Uterus (tissue), 4 donors: ENCODE measurements at places on chromosomes 13 and 19.
A peak's percentile ranks its signal among the peaks of the same experiment; 100 is the strongest.

GRCh38 chr19:5024282-5024681, 55.4 kb downstream of the KDM4B start:
- DNase-seq, result no peak

- no peak for DNase-seq
These were observed 915 bp upstream of the GRWD1 start for GRCh38 chr19:48444936-48445200.

- no peak for DNase-seq
These were observed 60.5 kb downstream of the SERP2 start for GRCh38 chr13:44433863-44434765.

DNA sequence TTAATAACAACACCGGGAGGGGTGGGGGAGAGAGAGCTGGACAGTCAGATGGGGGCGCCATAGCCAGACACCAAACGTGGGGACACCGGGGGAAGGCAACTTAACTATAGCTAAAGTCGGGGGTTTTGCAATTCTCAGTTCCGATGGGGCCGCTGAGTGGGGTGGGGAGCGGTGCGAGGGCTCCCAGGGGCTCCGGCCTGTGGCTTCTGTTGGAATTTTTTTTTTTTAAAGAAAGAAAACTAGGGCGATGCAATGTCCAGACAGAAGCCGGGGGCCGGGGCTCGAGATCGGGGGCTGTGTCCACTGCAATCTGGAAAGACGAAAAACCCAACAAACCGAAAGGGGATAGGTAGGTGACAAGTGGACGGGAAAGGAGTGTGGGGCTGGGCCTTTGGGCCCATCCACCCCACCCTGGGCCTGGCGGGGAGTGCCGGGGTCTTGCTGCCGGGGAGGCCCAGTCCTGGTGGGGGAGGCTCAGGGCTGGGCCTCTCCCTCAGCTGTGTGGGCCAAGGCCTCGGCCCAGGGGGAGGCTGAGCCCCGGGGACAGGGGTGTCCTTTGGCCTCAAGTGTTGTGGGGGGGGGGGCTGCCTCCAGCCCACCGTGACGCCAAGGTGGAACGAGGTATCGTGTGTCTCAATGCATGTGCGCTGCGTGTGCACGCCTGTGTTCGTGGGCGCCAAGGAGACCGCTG, 17.3 kb downstream of the PRKCSH start:
- no peak for DNase-seq

DNA sequence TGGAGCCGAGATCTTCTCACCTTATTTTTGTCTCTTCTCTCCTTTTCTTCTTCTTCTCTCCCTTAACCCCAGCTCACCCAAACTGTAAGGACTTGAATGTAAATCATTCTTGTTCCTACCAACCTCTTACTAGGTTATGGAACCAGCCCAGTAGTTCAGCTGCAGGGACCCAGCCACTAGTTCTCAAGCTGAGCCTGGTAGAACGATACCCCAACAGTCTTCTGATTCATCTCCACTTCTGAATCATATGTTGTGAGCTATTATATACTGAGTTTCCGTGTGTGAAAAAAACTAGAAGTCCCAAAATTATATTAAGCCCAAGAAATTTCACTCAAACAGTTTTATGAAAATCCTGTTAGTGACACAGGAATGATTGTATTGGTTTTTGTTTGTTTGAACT, 67.7 kb downstream of the DCT start:
- DNase-seq, result no peak

GRCh38 chr13:49622174-49622946, 5.9 kb upstream of the ARL11 start:
- no peak for DNase-seq

DNA sequence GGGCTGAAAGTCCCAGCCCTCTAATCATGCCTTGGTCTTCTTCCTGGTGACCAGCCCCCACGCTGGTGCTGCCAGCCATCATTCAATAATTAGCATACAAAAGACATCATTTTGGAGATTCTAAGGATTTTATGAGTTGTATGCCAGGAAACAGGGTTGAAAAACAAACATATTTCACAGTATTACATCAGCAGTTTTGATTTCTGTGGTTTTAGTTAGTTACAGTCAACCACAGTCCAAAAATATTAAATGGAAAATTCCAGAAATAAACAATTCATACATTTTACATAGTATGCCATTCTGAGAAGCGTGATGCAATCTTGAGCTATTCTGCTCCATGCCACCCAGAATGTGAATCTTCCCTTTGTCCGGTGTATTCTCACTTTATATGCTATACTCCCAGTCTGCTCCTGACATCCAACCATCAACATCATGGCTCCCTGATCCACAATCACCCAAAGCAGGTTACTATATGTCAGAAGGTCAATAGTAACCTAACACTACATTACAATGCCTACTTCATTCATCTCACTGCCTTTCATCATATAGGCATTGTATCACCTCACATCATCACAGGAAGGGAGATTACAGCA, 49.2 kb downstream of the STOML3 start:
- no peak for DNase-seq

GRCh38 chr19:492091-492531, 4.2 kb upstream of the MADCAM1 start:
- DNase-seq, result no peak

- DNase-seq, result no peak
These were observed 16.9 kb upstream of the F2RL3 start for GRCh38 chr19:16871871-16872270.

DNA sequence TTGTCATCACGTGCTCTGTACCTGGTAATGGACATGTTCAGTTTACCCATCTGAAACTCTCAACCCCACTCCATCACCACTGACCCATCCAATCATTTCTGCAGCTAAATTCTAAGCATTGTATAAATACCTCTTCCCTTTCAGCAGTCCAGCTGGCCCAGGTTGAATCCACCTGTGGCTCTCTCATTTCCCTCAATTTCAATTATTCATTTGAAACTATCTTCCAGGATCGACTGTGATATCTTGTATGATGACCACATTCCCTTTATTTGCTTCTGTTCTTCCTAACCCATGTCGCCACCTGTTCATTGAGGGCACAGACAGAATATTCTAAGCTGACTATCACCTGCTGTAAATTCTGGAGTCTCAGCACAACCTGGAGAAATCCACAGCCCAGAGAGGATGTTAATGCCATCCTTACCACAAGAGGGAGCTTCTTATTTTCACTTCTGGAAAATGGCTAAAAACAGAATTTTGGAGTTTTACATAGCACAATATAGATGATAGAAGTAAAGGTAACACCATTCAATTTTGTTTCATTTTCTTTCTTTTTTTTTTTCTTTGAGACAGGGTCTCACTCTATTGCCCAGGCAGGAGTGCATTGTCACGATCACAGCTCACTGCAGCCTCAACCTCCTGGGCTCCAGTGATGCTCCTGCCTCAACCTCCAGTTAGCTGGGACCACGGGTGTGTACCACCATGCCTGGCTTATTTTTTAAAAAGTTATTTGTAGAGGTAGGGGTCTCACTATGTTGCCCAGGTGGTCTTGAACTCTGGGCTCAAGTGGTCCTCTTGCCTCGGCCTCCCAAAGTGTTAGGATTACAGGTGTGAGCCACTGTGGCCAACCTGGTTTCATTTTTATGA, 38.6 kb downstream of the ZNF823 start:
- DNase-seq, result no peak

DNA sequence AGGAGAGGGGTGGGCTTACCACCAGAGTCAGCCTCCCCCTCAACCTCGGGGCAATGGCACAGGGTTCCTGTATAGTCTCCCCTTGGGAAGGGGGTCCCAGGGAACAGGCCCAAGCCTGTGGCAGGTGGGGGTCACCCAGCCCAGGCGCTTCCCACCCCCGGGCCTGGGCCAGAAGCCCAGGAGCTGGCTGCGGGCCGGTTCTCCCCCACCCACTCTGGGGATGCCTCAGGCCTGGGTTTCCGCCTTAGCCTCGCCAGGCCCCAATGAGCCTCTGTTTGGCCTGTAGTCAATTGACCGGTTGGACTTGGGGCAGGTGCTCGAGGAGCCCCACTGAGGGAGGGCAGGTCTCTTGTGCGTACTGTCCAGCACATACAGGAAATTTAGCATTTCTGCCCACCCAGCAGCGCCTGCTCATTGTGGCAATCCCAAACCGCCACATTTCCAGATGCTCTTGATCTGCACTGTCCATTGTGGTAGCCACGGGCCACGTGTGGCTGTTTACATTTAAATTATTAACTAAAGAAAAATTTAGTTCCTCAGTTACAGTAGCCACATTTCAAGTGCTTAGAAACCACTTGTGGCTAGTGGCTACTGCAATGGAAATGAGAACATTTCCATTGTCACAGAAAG, 9.9 kb downstream of the LYL1 start:
- peak; percentile 24 for DNase-seq

- no peak for DNase-seq
These were observed 45.9 kb downstream of the SLC15A1 start for GRCh38 chr13:98706446-98707110.

DNA sequence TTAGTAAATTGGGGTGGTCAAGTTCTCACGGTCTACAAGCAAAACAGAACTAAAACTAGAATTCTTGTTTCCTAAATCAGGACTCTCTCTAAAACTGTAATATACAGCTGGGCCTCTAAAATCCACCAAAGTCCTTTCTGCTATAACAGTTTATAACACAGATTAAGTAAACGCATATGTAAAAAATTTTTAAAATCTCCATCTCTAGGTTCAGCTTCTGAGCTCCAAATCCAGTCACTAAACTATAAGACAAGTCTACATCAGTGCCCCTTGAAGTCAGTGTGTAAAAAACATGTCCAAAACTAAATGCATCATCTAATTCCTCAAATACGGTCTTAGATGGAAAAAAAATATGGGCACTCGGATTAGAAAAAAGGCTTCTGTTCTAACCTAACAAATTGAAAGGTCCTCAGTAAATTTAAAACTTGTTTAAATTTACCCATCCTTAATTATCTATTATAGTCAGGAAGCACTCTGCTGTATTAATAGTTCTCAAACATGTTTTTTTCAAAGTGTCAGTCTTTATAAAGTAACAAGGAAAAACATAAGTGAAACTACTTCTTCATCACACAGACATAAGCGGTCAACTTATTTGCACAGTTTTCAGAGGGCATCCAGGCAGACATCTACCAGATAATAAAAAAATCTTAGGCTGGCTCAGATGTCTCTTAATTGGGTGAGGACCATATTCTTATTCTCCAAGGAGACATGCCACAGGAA, 33.6 kb downstream of the ELF1 start:
- DNase-seq, result no peak

GRCh38 chr19:8615813-8616596, 5.5 kb upstream of the ADAMTS10 start:
- peak; percentile 38 for DNase-seq

DNA sequence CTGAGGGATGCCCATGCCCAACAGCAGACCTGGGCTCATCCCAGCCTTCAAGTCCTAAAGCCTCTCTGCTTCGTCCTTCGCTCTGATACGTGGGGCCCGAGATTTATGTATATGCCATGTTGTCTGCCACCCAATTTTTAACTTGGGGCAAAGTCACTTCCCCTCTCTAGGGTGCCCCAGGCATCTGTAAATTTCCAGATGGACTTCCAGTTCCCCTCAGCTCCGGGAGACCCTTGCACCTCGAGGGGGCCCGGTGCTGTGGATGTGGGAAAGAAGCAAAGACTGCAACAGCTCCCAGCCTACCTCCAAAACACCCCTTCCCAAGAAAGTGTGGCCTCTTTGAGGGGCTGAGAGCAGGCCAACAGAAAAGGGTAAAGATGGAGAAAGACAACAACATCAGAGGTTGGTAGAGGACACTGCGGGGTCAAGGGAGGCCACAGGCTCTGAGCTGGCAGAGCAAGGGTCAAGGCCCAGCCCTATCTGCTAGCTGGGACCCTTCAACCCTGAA, 97.4 kb downstream of the STK24 start:
- DNase-seq, result no peak

DNA sequence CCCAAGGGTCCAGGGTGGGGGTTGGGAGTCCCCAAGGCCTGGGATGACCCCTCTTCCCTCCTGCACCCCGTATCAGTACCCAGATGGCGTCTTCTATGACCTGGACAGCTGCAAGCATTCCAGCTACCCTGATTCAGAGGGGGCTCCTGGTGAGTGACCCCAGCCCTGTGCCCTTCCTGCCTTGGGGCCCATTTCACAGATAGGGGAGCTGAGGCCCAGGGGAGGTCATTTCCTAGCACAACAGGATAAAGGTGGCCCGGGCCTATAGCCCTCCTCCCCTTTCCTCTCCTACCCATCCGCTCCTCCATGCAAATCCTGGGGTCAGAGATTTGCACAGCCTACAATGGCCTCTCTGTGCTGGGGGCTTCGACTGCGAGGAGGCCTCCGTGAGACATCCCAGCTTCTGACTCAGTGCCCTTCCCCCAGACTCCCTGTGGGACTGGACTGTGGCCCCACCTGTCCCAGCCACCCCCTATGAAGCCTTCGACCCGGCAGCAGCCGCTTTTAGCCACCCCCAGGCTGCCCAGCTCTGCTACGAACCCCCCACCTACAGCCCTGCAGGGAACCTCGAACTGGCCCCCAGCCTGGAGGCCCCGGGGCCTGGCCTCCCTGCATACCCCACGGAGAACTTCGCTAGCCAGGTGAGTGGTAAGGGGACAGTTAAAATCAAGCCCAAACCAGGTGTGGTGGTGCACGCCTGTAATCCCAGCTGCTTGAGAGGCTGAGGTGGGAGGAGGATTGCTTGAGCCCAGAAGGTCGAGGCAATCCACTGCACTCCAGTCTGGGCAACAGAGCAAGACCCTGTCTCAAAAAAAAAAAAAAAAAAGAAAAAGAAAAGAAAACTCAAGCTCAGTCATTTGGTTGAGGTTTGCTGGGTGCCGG, 3.9 kb downstream of the SPIB start:
- no peak for DNase-seq

- no peak for DNase-seq
These were observed 9.4 kb downstream of the FLT1 start for GRCh38 chr13:28485551-28485950.

- no peak for DNase-seq
These were observed 63.0 kb upstream of the TPM4 start for GRCh38 chr19:16013181-16013850.
